Fibroblast of the aortic adventitia (primary cell): ENCODE measurements at places on chromosomes 5 and 9. TPM values are rescaled to one million over a fixed set of nuclear protein-coding genes. Genes with fewer than 3 reads are reported as not detected.

Gene IL31RA
- total RNA-seq, result 0.72 and 0.74 TPM in 2 replicates

- DNase-seq, result no peak
Measured at GRCh38 chr5:172905346-172906140, 53.7 kb upstream of the RPL26L1 start.

DNA sequence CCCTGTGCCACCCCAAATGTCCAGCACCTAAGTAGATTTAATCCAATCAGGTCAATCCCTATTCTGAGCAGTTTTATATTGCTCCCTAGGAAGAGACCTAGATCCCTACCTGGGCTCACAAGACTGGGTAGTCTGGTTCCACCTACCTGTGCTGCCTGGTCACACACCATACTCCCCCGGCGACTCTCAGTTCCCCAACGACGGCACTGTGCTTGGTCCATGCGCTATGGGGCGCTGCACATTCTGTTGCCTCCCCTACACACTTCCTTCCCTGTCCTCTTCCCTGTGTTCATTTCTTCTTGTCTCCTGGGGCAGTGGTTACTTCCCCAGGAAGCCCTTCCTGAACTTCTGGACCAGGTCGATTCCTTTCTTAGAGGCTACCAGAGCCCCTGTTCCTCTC is 109.9 kb upstream of the IL12B start:
- no peak for DNase-seq

- DNase-seq, result no peak
Measured at GRCh38 chr5:60527072-60527471, 172.9 kb downstream of the DEPDC1B start.

- peak; percentile 31 for DNase-seq
Measured at GRCh38 chr9:7234144-7234543, 476.4 kb downstream of the KDM4C start.

Gene ENTR1
- 20.5 and 36.3 TPM in 2 replicates for total RNA-seq

- peak; percentile 43 for DNase-seq
Measured at GRCh38 chr5:120678279-120678678, 214.2 kb downstream of the PRR16 start.

DNA sequence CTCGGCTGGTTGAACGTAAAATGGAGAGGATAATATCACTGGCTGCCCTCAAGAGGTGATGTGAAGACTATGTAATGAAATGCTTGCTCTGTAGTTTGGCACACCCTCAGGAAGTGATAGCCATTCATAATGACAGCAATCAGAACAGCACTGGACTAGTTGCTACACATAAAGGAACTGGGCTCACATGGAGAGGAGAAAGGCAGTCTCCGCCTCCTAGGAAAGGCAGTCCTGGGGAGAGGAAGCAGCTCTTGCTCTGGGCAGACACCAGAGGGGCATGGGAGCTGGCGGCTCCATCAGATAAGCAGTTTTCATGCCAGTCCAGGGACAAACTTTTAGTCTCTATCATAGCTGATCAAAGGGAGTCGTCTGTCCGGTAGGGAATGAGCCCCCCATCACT is 46.9 kb downstream of the ARHGEF37 start:
- DNase-seq, result no peak

Gene KCNV2
- not detected in 2 replicates for total RNA-seq

Gene ANKRD18B
- total RNA-seq, result 1.9 TPM in 1 of 2 replicates, not detected in the other

GRCh38 chr9:96460470-96460869 is 10.5 kb downstream of the HABP4 start:
- peak; percentile 67 for DNase-seq

Gene ACTBL2
- not detected in 2 replicates for total RNA-seq

DNA sequence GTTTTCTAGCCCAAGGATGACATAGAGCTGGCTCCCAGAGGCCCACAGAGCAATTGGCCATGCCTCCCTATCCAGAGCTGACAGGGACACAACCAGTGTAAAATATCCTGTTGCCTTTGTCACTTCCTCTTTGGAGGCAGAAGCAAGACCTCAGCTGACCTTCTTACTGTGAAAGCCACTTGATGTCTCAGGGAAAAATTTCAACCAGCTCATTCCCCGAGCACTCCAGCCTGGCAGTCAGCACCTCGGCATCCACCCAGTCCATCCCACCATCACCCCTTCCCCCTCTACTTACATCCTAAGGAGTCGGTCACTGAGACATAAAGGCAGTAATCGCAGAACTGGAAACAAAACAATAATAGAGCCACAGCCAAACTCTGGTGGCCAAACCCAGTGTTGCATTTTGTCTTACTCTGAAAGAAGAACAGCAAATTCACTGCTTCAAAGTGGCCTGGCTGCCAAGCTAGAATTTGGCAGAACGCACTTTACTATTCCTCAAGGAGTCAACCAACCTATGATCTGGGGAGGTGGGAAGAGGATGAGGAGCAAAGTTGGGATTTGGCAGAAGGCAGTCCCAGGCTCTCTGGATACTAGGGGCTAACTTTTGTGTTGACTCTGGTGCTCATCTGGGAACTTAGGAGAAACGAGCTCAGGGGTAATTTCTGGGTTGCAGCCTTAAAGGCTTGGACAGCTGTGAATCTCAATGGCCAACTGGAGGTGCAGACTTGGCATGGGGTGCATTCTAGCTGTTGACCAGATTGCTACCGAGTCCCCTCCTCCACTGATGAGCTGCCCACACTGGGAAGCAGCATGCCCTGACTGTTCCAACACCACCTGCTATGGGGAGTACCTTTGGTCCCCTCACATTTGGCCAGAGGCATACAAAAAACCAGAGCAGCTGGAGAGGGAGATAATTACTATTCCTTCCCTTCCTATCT is 13.6 kb downstream of the NIPAL4 start:
- peak; percentile 43 for DNase-seq

GRCh38 chr9:7173139-7173538 is 415.4 kb downstream of the KDM4C start:
- peak; percentile 5 for DNase-seq

Gene UBTD2
- total RNA-seq, result 21.5 and 28.4 TPM in 2 replicates

Gene PCDHB2
- 0.36 and 0.82 TPM in 2 replicates for total RNA-seq
